Ecto neural progenitor cell (in vitro differentiated cells): ENCODE measurements at places on chromosomes 2 and 18.

- DNase-seq = no peak
Observed at GRCh38 chr18:48983793-48984437, 33.1 kb upstream of the SMAD7 start.

DNA sequence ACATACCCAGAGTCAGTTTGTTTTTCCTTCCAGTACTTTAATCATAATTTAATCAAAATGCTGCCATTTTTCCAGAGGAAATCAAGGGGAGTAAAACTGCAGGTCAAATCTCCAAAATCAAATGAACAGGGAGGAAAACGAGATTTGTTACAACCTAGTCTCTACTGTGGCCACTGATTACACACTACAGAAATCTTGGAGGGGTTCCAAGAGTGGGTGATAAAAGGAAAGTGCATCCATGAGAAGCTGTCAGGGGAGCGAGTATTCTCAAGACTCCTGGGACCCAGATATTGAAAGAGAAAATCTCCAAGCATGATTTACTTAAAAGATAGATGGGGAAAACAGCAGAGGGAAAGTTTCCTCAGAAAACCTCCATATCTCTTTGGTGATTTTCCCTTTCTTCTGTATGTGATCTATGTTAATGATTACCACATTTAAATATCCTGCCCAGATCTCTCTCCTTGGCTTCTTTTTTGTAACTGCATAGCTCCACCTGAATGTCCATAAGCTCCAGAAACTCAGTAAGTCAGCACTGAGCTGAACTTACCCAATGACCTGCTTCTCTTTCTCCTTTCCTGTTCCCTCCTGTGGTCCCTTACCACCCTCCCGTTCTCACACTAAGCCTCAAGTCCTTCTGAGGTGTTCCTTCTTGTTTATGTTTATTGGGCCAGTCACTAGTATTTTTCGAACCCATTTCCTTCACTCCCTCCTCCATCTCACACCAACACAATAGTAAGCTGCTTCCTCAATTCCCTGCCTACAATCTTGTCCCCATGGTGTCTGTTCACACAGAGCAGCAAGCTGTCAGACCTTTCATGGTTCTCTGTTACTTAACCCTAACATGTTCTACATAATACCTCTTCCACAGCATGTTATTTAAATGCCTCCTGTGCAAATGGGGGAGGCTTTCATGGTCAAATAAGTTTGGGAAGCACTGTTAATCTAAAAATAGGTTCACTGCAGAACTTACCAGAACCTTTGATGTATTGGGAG lies 73.9 kb upstream of the TWSG1 start:
- DNase-seq = no peak

DNA sequence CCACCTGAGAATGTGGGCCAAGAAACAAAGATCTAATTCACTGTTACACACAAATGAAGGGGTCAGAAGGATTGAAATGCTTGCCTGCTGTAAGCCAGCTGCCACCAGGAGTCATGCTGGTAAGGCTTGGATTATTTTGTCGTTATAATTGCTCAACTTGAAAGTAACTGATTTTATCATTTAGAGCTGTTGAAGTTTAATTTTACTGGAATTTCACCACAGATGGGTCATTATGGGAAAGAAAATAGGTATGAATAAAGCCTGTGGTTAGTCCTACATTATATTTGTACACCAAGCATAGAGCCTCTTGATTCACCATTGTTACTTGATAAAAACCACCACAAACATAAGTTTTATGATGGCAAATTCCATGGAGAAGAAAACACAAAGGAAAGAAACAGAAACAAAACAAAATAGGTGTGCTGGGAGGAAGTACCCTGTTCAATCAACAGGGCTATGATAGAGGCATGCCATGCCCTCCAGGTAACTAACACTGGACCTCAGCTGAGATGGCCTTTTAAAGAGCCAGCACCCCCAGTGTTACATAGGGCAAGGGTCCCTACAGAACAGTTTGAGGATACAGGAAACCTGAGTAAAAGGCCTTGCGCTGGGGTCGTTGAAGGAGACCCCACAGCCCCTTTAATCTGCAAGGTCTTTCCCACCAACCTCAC lies 3.0 kb downstream of the CLEC4F start:
- no peak for DNase-seq

DNA sequence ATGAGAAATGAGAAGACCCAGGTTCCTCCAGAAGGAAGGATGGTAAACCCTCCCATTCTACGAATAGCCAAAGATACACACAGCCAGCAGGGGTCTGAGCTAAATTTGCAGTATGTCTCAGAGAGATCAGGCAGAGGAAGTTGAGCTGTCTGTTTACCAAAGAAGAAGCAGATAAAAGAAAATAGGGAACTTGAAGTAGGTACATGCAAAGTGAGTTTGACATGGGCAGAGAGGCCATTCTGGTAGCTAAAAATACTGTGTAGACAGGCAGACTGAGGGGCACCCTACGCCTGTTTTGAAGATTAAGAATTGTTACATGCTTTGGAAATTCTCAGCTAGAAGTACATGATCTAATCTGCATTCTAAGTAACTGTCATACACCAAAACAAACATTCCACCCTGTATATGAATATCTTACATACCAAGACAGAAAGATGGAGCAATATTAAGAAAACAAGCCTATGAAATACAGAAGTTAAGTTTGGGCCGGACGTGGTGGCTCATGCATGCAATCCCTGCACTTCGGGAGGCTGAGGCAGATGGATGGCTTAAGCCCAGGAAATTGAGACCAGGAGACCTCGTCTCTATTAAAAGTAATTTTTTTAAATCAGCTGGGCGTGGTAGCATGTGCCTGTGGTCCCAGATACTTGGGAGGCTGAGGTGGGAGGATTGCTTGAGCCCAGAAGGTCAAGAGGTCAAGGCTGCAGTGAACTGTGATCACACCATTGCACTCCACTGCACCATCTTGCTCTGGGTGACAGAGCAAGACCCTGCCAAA lies 157.9 kb downstream of the ANKRD44 start:
- DNase-seq = no peak

DNA sequence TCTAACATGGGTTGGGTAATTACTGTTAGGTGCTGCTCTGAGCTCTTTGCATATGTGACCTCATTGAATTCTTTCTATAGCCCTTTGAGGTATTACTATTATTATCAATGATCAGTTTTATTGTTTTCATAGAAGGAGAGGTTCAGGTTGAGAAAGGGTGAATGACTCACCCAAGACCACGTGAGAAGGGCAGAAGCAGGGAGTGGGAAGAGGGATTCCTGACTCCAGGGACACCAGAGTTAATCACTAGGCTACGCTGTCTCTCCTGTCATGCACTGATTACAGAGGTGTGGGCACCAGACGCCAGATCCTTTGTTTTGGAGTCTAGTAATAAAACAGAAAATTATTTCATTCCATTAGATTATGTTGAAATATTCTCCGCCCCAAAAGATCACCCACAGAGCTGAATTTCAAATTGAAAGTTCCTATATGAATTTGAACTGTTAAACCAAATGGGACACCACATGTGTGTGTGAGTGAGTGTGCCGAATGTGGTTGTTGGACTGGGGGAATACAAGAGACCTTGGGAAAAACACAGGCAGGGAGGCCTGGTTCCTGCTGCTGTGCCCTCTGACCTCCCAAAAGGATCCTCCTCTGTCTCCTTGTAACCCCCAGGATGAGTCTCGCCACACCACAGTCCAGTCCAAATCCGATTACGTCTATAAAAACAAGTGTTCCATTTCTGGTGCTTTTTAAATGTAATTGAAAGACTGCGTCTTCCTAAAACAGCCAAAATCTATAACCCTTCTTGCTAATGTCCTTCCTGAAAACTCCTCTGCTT lies 215.4 kb downstream of the ZNF521 start:
- no peak for DNase-seq

DNA sequence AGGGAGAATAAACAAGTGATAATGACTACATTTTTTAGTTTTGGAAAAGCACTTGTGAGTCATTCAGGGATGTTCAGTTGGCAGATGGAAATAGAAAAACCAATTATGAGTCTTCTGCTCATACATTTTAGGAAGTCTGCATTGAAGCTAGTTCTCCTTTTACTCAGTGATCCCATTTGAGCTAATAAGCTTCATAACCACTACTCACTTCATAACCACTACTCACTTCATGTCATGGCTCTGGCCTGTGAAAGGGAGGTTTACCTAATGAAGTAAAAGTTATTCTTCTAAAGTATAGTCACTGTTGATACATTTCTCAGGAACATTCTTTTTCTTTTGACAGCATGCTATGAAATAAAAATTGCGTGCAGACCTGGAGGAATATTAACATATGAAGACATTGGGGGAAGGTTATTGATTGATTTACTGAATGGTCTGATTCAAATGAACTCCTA lies 948.7 kb downstream of the TSN start:
- no peak for DNase-seq
